ENCODE measurements at places on chromosomes 2 and 18.

- DNase-seq, result no peak
Measured at GRCh38 chr18:31586616-31587015, 5.1 kb upstream of the TTR start.

DNA sequence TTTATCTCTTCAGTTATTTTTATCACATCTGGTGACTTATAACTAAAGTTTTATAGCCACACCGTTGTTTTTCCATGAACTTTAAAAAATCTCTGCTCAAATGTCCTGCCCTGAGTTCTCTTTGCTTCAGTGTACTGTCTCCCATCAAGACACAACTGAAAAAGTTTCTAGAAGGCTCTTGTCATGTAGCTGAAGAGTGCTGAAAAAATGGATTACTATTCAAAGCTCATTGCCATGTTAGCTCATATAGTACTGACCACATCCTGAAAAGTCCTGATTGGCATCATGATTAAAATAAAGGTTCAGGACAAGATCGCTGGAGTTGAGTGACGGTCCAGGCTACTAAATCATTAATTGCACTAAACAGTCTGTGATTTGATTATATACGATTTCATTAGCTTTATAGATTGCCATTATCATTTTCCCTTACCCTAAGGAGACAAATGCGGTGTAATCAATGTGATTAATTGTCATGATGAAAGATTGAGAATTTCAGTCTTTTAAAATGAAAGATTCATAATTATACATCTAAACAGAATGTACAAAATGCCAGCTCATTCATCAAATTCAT is 62.2 kb downstream of the MFSD6 start:
- no peak for DNase-seq

GRCh38 chr2:25222477-25223121 is 54.2 kb upstream of the POMC start:
- DNase-seq, result no peak

- no peak for DNase-seq
Measured at GRCh38 chr2:106038601-106039375, 155.3 kb downstream of the UXS1 start.

DNA sequence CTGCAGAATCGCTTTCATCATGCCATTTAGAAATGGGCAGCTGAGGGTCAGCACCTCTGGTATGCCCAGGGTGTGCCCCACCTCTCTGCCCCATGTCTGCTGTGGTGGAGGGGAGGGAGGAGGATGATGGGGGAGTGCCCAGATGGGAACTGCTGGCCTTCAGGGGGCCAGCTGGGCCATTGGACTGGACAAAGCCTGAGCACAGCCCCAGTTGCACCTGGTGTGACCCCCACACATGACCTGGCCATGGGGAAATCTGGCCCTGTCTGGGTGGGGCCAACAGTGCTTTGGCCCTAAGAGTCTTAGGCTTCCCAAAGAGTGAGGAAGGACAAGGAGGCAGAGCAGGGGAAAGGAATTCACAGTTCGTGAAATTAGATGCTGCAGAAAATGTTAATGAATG is 44.1 kb downstream of the CTIF start:
- no peak for DNase-seq

GRCh38 chr18:2986150-2986865 is 26.6 kb downstream of the LPIN2 start:
- no peak for DNase-seq

DNA sequence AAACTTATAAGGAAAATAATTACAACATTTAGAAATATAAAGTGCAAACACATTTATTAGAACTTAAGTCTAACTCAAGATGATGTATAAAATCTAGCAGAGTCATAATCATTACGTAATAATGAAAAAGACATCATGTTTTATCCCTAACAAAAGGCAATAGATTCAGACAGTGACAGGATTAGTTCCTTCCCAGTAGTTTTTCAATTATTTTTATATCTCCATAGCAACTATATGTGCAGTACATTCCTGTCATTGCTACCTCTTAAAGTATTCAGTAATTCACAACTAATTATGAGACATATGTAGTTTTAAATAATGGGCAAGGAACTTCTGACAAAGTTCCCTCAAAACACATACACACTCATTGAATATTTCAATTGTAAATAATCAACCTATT is 687.9 kb downstream of the CCDC85A start:
- no peak for DNase-seq

GRCh38 chr18:3449512-3450011 is 410 bp upstream of the TGIF1 start:
- DNase-seq, result peak; percentile 80

GRCh38 chr2:153971250-153971649 is 99.5 kb downstream of the GALNT13 start:
- no peak for DNase-seq

- no peak for DNase-seq
Measured at GRCh38 chr2:214232271-214232670, 178.6 kb upstream of the VWC2L start.

GRCh38 chr2:145018502-145018901 is 498.6 kb upstream of the ZEB2 start:
- DNase-seq, result no peak

GRCh38 chr2:18829251-18829902 is 240.0 kb upstream of the NT5C1B start:
- no peak for DNase-seq

DNA sequence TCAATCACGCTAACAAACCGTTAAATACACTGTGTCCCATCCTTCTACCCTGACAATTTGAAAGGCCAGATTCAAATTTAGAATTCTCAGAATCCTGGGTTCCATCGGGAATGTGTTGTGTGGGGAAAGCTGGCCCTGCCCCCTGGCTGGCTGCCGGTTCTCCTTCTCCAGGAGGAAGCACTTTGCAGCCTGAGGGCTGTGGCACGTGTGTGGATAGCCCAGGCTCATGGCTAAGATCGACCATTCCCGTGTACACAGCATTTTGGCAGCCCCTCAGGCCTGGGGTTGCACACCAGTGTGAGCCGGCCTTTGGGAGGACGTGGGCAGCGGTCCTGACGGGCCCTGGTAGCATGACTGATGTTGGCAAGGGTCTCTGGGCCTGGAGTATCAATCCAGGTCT is 51.0 kb upstream of the ROCK2 start:
- DNase-seq, result no peak

- DNase-seq, result no peak
Measured at GRCh38 chr18:40464032-40464431, 1491.0 kb upstream of the PIK3C3 start.

- no peak for DNase-seq
Measured at GRCh38 chr2:173753441-173753840, 211.7 kb downstream of the SP3 start.

DNA sequence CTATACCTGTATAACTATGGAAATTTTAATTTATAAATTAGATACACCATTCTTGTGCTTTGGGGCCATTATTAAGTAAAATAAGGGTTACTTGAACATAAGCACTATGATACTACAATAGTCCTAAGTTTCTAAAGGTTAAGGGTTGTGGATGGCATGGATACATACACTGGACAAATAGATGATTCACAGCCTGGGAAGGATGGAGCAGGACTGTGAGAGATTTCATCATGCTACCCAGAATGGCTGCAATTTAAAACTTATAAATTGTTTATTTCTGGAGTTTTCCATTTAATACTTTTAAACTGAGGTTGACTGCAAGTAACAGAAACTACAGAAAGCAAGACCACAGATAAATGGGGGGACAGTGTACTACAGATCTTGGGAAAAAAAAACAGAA is 295.8 kb upstream of the ZNF804A start:
- no peak for DNase-seq

GRCh38 chr2:191617575-191617974 is 60.4 kb upstream of the NABP1 start:
- no peak for DNase-seq

GRCh38 chr18:77132369-77133050 is at the start of gene MBP:
Gene MBP, minus strand, starts transcription at chr18:77132783. Its CDS starts 27,522 bp downstream, at chr18:77105261.
- peak; percentile 34 for DNase-seq

DNA sequence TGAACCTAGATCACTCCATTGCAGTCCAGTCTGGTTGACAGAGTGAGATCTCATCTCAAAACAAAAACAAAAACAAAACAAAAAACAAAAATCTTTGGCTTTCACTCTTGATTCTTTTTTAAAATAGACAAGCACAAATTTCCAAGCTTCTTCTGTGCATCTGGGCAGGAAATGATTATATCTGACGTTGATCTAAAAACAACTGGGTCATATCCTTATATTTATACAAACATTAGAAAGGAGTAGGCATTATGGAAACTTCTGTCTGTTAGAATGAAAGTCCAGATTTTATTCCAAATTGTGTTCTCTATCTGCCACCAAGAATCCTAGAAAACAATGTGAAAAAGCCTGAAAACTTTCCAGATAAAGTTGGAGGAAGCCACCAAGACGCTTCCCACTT is 26.2 kb upstream of the PMAIP1 start:
- DNase-seq, result no peak

GRCh38 chr2:21229302-21229701 is 105.5 kb downstream of the TDRD15 start:
- DNase-seq, result no peak

DNA sequence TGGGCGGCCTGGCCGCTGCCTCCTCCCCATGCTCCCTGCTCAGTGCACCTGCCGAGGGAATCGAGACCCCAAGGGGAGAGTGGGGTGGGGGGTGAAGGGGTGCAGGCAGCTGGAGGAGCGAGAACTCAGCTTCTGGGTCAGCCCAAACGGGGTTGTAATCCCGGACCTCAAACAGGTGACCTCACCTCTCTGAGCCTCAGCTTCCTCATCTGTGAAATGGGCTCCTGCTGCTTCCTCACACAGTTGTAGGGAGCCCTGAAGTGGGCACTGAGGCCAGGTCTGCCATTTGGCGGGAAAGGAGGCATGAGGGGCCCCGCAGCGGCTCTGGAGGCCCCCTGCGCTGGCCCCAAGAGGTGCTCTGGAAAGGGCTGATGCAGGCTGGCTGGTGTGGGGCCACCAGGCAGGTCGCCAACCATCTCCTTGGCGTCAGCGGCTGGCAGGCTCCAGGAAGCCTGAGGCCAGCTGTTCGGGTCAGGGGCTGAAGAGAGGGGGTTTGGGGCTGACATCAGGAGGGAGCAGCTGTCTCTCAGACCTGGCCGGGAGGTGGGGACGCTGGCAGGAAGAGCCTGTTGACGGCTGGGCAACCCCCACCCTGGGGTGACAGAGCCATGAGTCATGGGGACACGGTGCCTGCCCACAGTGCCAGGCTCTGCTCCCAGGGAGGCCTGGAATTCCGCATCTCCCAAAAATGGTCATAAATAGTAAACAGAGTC is 4.9 kb downstream of the KLHL30 start:
- peak; percentile 38 for DNase-seq

DNA sequence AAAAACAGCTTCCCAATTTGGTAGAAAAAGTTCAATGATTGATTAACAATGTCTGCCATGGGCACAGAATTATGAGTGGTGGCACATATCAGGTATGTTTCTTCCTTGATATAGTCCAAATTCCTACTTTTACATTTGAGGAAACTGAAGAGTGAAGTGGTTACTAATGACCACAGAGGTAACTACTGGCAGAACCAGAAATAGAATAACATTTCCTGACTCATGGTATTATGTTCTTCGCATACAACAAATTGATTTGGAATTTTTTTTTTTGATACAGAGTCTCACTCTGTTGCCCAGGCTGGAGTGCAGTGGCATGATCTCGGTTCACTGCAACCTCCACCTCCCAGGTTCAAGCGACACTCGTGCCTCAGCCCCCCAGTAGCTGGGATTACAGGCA is 6.0 kb upstream of the NFE2L2 start:
- DNase-seq, result no peak

DNA sequence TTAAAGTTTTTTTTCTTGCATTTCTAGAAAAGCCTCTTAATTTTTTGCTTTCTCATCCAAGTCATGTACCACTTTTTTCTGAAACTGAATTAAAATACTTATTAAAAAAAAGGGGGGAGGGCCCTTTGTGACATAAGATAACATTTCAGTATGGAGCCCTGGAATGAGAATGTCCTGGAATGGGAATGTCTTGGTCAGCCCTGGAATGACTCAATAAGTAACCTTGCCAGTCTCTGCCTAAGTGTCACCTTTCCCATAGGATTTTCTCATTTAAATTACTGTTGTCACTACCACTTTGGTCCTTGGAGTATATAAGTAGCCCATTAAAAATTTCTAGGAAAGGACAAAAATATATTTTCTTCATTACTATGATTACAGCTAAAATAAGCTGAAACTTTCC is 4.7 kb downstream of the UBXN2A start:
- no peak for DNase-seq

DNA sequence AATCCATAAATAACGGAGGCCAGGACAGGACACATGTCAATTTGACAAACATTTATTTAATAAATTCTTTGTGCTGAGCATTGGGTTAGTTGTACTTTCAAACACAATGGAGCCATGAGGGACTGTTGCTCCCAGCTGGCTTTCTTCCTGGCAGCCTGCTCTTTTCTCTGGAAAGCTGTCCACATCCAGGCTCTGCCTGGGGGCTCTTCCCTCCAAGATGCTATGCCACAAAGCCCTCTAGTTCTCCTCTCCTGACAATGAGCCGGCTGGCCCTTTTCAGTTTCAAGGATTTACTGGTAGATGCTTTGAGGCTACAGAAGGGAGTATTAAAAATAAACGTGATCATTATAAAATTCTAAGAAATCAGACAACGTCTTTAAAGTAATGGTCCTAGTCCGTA is 44.1 kb upstream of the SLC14A2 start:
- no peak for DNase-seq

- no peak for DNase-seq
Measured at GRCh38 chr18:55233857-55234256, 274.6 kb upstream of the CCDC68 start.

DNA sequence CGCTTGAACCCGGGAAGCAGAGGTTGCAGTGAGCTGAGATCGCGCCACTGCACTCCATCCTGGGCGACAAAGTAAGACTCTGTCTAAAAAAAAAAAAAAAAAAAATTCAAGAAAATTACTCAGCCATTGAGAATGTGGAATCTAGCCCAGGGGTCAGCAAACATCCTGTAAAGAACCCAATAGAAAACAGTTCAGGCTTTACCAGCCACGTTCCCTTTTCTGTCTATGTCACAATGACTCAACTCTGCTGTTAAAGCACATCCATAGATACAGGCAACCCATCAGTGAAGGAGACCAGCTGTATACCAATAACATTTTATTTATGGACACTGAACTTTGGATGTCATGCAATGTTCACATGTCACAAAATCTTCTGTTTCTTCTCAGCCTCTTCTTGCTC is 435.6 kb upstream of the GYPC start:
- DNase-seq, result no peak

- no peak for DNase-seq
Measured at GRCh38 chr2:11417946-11418585, 47.9 kb downstream of the E2F6 start.

DNA sequence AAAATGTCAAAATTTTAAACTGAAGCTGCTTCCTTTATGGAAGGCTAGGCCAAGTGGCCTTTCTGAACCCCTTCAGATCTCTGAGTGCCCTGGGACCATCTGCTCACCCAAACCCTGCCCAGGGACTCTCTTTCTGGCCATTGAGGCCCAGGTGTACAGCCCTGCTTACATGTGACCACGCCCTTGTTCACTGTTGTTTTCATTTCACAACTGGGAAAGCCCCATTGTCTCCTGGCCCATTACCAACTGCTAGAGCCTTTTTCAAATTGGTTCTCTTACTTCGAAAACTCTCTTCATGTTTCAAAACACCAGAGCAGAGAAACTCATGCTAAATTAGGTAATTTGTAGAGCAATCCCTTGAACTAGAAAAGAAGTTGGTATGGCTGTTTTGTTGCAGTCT is 219.5 kb upstream of the TANK start:
- DNase-seq, result no peak
